Endodermal cell (in vitro differentiated cells): ENCODE measurements at places on chromosomes 6 and 20. TPM values are rescaled to one million over a fixed set of nuclear protein-coding genes. Genes with fewer than 3 reads are reported as not detected.

GRCh38 chr20:36355469-36356171 lies 49.5 kb downstream of the DLGAP4 start:
- no peak for DNase-seq

- DNase-seq = peak; percentile 96
Observed at GRCh38 chr6:14144678-14145113, 27.1 kb downstream of the CD83 start.

COL10A1 gene
- total RNA-seq = not detected in 2 replicates

DNA sequence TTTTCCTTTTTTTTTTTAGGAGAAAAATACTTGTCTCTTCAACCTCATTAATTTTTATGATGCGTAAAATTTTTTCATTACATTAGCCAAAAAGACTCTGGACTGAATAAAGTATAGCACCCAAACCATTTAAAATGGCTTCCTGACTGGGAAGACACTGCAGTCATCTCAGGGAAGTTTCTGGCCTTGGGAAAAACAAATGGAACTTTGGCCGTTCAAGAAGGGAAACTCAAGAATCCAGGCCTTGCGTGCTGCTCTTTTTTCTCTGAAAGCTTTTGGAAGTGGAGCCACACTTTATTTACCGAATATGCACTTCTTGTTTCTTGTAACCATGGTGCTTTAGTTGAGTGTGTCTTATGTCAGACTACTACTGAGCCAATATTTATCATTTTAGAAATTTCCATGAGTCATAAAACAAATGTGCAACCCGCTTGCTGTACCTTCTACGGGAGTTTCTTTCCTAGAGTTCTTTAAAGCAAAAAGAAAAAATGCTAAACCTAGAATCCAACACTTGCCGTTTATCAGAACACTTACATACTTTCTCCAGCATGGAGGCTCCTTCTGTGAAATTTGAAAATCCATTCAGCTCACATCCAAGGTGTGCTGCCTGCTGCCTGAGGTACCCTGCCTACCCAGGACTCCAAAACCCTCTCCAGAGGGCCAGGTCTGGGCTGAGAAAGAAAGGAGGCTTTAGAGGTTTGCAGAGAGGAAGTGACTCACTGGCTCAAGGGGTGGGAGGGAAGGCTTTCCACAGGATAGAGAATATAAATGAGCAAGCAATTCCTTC lies 11.5 kb upstream of the DSTN start:
- DNase-seq = peak; percentile 81

DNA sequence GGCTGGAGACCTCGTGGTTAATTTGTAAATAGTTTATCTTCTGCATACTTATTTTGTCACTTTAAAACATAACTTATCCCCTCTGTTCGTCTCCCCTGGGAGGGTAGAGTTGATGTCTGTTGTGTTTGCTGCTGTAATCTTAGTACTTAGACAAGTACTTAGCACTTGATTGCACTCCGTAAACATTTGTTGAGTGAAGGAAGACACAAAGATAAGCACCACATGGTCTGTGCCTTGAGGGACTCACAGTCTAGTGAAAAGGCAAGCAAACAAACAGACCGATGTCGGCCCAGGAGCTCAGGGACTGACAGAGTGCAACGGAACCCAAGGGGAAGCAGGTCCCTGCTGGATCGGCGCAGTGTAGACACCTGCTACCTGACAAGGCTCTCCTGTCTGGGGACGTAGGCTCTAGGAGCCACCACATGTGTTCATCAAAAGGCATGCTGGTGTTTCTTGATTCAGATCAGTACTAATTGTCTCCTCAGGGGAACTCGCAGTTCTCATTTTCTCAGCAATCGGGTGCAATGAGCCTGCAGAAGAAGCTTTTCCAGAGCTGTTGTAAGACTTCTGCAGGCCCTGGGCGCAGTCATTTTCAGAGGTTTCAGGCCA lies 31.4 kb downstream of the EDN3 start:
- DNase-seq = peak; percentile 65

TUBB2B gene
- 304 to 842 TPM (median 324 TPM) in 3 replicates for total RNA-seq

GRCh38 chr20:40262219-40262618 lies 426.8 kb downstream of the MAFB start:
- DNase-seq = no peak

- no peak for DNase-seq
Observed at GRCh38 chr6:32436995-32437836, 2.5 kb upstream of the HLA-DRA start.

- no peak for DNase-seq
Observed at GRCh38 chr20:13883425-13883824, 98.6 kb downstream of the NDUFAF5 start.

DNA sequence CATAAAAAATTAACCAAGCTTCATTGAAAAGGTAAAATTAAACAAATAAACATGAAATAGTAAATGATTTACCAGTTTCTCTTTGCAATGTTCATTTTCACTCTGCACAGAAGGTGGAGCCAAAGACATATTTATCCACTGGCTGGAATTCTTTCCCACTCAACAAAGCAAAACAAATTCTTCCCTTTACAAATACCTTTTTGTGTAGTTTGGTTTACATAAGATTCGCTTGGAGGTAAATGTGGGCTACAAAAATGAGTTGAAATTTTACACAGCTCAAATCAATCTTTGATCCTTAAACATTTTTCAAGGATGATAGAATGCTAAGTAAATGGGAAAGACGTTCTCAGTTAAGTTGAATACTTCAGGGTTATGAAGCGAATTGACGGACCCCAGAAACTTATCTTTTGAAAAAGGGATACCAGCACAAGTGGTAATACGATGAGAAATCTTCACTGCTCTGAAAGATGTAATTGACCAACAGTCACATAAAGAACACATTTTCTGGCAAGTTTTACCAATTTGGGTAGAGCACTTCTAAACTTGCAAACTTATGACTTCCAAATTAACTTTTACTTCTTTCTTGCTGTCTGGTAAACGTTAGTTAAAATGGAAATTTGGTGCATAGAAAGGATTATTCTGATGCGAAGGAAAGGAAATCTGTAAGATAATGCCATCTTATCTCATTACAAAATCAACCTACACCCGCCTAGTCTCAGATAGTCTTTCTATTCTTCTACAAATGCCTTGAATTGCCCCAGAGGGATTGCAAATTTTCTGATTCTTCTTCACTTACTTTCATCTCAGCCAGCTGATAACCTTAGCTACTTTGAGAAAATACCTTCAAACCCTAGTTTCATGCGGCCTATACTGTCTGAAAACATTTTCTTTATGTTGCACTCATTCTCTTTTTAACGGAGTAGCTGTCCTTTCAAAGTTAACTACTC lies 4.7 kb upstream of the GJA1 start:
- no peak for DNase-seq

DNA sequence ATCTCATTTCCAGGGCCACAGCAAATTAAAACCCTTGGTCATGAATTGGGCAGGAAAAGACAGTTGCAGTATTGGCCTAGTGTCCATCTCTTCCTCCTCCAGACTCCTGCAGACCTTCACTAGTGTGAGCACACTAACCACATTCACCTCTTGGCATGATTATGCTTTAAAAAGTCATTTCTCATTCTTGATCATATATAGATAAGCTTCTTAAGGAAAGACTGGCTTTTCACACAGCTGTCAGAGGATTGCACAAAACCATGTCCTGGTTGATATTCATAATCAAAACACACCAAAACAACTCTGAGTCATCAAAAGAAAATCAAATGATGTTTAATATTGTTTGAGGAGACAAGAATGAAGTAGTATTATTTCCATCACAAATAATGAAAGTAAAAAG lies 52.1 kb downstream of the TMEM200A start:
- no peak for DNase-seq

HCK gene
- 0.14 and 0.24 TPM in 2 replicates for total RNA-seq

- no peak for DNase-seq
Observed at GRCh38 chr6:25874822-25875562, 949 bp upstream of the SLC17A3 start.

DNA sequence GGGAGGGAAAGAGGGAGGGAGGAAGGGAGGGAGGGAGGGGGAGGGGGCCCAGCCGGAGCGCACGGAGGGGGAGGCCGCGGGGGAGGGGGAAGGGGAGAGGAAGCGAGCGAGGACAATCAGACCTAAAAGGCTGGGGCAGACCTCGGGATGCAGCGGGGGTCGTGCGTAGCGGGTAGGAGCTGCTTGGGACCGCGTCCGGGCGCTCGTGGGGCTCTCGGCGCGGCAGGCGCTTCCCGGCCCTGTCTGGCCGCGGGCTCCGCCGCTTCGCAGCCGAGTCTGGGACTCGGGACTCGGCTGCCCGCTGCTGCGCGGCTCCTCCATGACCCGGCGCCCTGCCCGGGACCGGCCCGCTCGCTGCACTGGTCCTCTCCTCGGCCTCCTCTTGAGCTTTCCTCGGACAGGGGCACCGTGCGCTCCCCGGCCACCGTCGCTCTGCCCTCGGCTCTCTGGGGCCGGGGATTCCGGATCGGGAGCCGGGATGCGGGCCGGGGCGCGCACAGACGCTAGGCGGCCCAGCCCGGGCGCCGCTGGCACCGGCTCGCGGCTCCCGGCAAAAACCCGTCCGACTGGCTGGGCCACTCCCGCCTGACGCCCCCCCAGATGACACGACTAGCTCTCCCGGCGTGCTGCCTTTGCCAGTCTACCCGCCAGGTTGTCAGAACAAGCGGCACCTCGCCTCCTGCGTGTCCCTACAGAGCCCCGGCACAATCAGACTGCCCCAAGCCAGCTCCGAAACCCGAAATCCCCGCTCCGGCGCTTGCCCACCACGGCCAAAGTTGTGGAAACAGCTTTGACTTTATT lies 2.2 kb downstream of the TFAP2A start:
- peak; percentile 89 for DNase-seq

DNA sequence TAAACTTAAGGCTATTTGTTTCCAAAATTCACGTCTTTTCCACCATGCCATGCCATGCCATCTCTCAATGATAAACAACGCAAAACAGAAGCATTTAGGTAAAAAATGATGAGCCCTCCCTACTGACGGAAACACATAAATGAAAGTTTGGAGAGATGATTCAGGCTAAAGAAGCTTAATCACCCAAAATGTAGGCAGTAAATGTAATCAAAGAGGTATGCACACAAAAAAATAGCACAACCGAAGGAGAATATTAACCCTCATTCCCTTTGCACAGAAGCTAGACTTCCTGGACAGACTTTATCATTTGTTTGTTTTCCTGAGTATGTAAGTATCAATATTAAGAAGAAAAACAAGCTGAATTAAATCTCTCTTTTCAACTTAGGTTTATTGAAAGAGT lies 28.8 kb downstream of the DCDC2 start:
- no peak for DNase-seq

PSORS1C1 gene
- total RNA-seq = 0.44 to 1.2 TPM in 2 of 3 replicates, not detected in the other

- DNase-seq = no peak
Observed at GRCh38 chr6:5305968-5306626, 44.8 kb downstream of the FARS2 start.

GRCh38 chr6:23177806-23178205 lies 608.4 kb downstream of the HDGFL1 start:
- DNase-seq = no peak

DNA sequence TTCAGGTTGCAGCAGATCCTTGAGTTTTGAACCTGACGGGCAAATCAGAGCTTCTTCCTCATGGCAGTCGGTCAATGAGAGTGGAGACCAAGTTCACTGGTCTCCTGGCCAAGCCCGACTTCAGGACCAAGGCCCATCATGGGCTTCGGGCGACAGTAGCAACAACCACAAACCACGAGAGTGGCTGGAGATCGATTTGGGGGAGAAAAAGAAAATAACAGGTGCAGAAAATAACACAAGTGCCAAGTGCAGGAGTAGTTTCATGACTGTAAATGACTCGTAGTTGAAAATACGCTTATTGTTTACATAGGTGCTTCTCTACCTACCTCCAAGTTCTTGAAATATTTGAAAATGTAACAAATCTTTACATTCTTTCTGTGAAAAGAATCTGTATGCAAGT lies 56.1 kb downstream of the DCBLD1 start:
- DNase-seq = no peak

- DNase-seq = no peak
Observed at GRCh38 chr6:78525976-78526375, 341.4 kb upstream of the IRAK1BP1 start.
